ENCODE measurements at places on chromosomes 2 and 18.

GRCh38 chr2:71562518-71562917 is 109.2 kb downstream of the DYSF start:
- no peak for DNase-seq

GRCh38 chr2:48414196-48414595 is 115.8 kb upstream of the STON1 start:
- no peak for DNase-seq

DNA sequence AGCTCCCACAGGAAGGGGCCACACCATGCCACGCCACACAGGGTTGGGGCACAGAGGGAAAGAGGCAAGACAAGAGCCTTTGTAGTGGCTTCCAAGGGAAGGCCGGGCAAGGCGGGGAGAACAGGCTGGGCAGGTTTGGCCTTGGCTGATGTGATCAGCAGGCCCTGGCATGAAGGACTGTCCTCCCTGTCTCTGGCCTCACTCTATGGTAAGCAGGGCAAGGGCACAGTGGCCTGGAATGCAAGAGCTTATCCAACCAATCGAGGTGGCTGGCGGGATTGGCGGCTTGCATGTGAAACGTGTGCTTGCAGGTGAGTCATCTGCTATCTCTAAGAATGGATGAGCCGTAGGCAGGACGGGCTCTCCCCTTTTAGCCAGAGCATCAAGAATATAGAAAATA is 6.4 kb upstream of the ATP9B start:
- DNase-seq: peak; percentile 59

DNA sequence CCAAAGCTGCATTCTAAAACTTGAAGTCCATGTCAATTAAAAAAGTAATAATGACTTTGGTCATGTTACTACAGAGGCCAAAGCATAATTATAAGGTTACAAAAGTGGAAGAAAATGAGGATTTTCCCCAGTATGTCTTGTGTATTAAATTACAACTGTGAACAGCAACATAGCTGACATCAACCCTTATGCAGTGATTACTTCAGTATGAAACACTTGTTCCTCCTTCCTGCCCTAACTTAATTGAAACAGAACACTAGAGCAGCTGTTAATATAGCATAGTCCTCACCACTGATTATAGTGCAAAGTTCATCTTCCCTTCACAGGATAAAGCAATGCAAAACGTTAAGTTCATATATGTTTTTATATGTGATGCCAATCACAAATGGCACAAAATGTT is 29.9 kb downstream of the EPB41L3 start:
- DNase-seq: no peak

GRCh38 chr18:6589923-6590322 is 139.6 kb upstream of the ARHGAP28 start:
- DNase-seq: no peak

DNA sequence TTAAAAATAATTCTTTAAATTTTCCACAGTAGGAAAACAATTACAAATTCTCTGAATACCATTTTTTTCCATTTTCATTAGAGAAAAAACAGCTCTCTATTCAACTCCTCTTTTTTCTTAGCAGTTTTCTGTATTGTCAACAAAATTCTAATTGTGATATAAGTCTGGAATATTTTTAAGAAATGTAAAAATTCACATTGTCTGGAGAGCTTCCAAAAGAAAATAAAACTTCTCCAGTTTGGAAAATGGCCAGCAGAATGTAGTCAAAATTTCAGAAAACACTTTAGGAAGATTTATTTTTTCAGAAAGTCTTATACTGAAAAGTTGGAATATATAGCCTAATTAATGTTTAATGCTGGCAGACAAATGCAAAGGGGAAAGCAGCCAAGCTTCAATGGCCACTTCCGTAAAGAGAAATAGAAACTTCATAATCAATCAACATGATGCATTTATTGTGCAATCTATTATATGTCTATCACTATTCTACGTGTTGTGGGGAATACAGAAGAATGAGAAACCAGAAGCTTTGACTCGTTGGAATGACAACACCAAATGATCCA is 733.2 kb upstream of the PKDCC start:
- no peak for DNase-seq

GRCh38 chr18:57640749-57641148 is 19.1 kb upstream of the NARS1 start:
- DNase-seq: no peak

DNA sequence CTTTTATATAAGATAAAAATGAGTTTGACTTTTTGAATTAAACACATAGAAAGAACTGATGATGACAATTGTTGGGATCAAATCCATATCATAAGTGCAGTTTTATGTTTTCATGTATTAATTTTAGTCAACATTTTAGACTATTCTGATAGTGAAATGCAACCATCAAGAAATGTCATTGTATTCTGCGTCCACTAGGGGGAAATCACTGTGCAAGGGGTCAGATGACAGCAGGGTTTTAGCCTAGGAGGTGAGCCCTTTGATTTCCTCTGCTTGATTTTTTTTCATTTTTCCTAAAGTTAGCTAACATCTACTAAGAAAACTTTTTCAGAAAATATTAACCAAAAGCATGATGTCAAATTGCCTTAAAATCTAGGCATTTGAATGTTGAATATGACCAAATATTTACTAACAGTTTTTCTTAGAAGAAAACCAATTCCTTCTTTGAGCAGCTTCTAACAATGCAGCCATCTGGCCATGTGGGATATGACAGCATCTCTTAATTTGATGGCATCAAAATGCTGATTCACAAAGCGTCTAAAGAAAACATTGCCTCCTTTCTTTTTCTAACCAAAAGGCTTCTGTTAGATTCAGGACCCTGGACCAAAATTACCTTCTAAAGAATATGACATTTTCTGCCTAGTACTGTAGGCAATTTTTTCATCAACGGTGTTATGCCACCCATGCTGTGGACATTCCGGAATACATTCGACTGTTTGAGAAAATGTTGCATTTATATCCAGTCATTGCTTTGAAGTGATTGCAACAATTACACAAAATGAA is 141.5 kb downstream of the SPHKAP start:
- peak; percentile 19 for DNase-seq

DNA sequence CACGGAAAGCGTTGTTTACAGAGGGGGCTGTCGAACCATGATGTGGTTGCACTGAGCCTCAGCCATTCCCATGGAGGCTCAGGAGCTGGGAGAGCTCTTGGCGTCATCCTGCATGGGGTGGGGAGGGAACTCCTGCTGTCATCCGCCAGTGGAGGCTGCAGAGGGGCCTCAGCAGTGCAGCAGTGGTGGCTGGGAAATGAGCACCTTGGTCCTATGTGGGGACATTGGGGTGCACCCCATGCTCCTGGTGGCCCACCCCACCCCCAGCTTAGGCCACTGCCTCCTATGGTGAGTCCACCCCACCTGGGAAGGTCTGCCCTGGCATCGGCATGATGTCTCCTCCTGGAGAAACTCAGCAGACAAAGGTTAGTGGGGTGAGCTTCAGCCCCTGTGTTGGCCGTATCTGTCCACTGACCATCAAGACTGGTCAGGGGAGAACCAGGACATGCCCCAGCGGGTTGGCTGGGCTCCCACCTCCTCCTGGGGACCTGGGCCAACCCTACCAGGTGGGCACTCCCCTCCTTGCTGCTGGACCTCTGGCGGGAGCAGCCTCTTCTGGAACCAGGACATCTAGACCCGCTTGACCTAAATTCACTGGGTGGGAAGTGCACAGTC is 67.8 kb upstream of the HDAC4 start:
- DNase-seq: no peak

DNA sequence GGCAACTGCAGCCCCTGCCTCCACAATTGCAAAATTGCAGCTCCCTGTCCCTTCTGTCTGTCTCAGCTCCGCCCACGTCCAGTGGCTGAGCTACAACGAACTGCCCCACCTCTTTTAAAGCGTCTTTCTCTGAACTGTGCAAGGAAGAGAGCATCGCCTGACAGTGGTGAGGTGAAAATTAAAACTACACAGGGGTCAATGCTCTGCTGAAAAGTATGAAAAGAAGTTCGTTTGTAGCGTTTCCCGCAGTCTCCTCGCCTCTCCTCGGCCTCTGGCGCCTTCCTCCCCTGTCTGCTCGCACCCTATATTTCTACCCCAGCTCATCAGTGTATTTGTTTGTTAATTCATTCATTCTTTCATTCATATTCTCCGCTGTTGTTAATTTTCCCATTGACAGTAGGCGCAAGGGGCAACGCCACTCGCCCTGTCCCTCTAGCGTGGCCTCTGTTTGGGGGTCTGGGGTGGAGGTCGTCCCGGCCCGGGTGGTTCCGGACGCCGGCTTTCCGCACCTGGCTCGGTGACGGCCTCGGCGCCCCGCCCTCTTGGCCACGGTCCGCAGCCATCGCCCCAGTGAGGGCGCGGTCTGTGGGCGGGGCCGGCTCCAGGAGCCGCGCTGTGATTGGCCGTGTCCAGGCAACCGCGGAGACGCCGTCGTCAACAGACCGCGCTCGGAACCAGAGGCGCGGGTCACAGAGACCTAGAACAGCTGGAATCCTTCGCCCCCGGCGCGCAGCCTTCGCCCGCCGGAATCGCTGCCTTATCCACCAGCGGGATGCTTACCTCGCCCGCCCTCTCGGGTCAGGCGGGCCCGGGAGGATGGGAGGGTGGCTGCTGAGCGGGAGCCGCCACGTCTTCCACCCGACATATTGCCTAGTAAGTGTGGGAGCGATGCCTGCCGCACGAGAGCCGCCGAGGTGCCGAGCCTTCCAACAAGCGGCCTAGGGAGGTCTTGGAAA is at the start of gene VWA3B:
Gene VWA3B (plus strand): TSS at position 677 of the 956 bp plus-strand sequence. CDS start 5,926 bp downstream, outside the sequence.
- DNase-seq: peak; percentile 92

DNA sequence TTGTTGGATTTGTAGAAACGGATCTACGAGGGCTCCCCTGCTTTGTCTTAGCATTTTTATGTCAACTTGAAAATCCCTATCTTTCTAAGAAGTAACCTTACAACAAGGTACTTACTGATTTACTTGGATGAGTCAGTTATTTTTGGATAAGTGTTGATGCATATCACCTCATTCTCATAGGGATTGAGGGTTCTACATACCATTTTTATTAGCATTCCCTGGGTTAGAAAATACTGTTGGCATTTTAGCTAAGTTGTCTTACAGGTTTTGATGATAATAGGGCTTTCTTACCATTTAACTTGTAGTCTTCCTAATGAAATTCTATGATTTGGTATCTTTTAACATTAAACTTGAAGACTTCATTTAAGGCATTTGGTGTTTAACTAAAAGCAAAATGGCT is 125.2 kb downstream of the UBE2E3 start:
- no peak for DNase-seq

GRCh38 chr2:160321006-160321405 is 120.9 kb upstream of the ITGB6 start:
- peak; percentile 44 for DNase-seq

GRCh38 chr2:236847538-236848263 is 238.0 kb upstream of the COPS8 start:
- no peak for DNase-seq

DNA sequence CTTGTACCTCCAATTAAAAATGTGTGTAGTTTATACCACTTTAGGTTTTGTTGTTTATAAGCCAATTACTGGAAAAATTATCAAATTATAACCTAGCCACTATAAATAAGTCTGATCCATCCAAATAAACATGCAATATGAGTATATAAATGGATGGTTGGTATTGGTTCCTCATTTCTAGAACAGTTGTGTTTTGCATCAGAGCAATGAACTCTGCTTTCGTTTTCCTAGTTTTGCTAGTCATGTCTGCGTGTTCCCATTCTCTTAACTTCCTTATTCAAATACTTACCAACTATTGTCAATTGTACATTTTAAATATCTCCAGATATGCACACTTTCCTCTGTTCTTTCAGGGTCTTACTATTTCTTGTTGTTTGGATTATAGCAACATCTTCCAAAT is 641.7 kb downstream of the NR4A2 start:
- DNase-seq: no peak

GRCh38 chr2:26432859-26433258 is 31.1 kb downstream of the DRC1 start:
- no peak for DNase-seq

GRCh38 chr18:49048396-49049020 is 97.7 kb upstream of the SMAD7 start:
- DNase-seq: no peak

DNA sequence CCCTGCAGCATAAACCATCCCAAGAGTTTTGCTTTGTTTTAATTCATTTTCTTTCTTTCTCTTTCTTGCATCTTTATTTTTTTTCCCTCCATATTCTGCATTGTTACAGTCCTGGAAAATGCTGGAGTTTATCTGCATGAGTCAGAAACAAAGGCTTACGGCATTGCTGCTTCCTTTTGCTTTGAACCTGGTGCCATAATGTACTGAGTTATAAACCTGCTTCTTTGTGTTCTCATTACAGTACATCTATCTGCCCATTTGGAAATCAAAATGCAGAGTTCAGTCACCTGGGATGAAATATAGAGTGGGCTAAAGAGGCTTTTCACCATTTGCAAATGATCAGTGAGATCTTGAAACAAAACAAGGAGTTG is 1009.2 kb upstream of the FANCL start:
- DNase-seq: no peak

GRCh38 chr2:33153008-33153407 is 206.3 kb downstream of the LTBP1 start:
- DNase-seq: no peak

DNA sequence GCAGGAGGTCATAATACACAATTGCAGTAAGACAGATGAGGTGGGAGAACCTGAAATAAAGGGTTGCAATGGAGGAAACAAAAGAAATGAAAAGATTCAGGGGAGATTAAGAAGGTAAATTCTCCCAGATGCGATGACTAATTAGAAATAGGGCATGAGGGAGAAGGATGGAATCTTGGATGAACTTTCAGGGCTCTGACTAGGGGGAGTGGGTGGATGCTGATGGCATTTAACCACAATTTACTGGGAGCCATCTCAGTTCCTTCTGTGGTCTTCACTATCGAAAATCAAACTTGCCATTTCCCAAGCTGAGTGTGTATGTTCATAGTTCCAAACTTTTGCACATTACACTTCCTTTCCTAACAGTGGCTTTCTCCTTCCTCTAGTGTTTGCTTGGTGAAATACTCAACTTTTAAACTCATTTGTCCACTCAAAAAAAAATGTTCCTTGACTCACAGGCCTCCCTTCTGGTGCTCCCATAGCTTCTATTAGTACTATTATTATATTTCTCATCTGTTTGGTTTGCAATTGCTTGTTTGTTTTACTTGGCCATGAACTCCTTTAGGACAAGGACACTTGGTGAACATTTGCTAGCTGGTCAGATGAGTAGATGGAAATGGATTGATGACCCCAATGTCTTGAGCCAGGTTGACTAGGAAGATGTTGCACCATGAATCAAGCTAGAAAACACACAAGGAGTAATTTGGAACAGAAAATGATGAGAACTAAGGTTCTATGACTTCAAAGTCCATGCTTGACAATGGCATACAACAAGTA is 178.5 kb downstream of the DIS3L2 start:
- no peak for DNase-seq

DNA sequence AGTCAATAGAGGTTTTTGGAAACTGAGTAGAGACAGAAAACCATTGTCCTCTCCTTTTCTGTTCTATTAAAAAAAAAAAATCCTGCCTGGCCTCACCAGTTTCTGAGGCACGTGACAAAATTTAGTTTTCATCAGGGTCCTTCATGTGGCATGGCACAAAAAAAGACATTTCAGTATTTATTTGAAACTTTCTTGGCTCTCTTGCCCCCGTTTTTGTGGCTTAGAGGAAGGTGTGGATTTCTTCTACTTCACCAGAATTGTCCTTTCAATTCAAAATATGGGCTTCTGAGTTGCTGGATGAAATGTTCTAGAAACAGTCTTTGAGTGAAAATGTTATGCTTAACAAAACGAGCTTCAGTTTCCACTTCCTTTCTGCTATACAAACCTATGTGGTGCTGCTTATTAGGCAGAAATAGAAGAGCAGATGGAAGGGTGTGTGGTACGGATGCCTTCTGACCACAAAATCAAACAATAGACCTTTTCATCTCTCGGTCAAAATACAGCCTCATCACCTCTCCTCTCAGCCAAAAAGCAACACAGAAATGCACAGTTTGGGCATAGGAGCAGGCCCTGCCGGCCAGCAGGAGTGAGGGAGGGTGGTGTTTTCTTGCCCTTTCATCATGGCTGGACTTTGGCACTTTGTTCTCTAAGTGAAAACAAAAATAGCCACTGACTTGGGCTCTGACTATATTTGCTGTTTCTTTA is 89.2 kb downstream of the SH3RF3 start:
- DNase-seq: no peak

Measured in Calu3 (cell line).